ENCODE measurements at places on chromosomes 12 and 14.

DNA sequence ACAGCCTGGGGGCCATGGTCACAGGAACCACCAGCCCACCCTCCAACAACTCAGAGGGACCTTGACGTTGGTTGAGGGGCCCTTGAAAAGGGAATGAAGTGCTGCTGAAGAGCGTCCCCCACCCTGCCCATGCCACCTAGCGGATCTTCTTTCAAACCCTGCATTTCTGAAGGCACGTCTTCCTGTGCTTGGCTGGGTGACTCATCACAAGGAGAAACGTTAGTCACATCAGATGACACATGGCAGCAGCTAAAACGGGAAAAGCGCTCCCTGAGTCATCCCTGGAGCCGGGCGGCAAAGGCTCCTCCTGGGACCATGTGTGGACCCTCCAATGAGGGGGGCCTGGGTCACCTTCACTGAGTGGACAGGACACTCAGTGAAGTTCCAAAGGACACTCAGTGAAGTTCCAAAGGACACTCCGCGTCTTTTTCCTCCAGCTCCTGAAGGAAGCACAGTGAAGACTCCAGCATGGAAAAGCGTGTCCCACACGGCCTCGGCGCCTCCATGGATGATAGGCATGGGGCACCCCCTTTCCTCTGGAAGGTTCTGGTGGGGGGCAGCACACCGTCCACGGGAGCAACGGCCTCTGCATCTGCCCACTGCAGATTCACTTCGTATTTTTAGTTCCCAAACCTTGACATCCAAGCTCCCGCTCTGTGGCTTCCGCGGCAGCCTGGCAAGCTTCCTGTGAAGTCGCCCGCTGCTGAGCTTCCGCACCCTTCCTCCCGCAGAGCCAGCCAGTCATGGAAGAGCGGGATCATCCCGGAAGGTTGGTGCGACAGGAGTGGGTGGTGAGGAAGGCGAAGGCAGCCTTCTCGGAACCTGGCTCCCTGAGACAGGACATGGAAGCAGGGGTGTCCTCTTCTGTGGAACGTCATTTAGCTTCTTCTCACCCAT, 383.4 kb downstream of the VRK1 start:
- no peak for DNase-seq

- DNase-seq = no peak
Observed at GRCh38 chr12:29578070-29578469, 80.6 kb upstream of the OVCH1 start.

DNA sequence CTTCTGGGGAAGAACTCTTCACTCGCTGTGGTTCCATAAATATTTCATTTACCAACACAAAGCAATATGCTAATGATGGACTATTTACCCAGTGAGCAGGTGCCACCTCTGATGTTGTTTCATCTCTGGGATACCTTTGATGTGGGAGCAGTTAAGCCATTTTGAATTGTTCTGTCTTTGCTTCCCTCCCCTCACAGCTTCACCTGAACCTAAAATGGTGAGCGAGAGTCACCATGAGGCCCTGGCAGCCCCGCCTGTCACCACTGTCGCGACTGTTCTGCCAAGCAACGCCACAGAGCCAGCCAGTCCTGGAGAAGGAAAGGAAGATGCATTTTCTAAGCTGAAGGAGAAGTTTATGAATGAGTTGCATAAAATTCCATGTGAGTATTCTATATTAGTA, 352.7 kb downstream of the SYT1 start:
- DNase-seq = no peak

DNA sequence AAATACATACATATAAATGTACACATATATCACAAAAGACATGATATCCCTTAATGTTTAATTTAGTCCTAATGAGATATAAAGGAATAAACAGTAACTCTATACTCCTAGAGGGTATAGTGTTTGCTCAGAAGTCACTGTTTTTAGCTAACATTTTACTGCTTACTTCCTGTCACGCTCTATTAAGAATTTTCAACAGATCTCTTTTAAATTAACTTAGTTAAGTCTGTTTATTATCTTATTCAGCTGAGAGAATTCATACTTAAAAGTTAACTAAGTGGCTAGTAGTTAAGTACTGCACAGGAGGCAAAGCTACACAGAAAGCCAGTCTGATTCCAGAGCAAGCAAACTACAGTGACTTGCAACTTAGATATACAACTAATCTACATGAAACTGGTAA, 39.9 kb downstream of the GXYLT1 start:
- no peak for DNase-seq

GRCh38 chr12:121490401-121491281, 90.2 kb downstream of the KDM2B start:
- DNase-seq = peak; percentile 35

- DNase-seq = no peak
Observed at GRCh38 chr12:47131011-47131410, 51.3 kb upstream of the AMIGO2 start.

DNA sequence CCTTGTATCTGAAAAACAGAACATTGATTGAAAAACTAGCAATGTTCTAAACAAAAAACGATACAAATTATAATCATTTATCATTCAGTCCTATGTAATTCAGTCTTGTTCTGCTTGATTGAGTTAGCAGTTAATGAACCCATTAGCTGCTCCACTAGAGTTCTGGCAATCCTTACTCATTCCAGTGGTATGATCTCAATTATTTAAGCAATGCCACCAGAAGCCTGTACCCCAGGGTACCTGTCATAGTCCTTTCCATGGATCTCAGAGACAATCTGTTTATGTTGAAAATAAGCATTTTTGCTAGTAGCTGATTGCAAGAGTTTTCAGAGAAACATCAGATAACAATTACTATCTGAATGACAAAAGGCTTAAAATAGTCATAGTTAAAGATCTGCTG, 115.9 kb downstream of the UNC79 start:
- DNase-seq = no peak

GRCh38 chr12:1630827-1631591, 2.0 kb downstream of the WNT5B start:
- peak; percentile 75 for DNase-seq

GRCh38 chr14:98512501-98513251, 759.3 kb downstream of the BCL11B start:
- no peak for DNase-seq

GRCh38 chr14:30928462-30928861, 54.1 kb downstream of the COCH start:
- no peak for DNase-seq

GRCh38 chr12:84791444-84791843, 121.2 kb downstream of the SLC6A15 start:
- no peak for DNase-seq

- DNase-seq = no peak
Observed at GRCh38 chr14:105927096-105928060, 401.0 kb downstream of the TMEM121 start.

- DNase-seq = peak; percentile 71
Observed at GRCh38 chr12:6914246-6914946, at the start of gene ENO2. ENO2 (plus strand) TSS chr12:6914580; CDS start chr12:6915833, 1,253 bp downstream.

DNA sequence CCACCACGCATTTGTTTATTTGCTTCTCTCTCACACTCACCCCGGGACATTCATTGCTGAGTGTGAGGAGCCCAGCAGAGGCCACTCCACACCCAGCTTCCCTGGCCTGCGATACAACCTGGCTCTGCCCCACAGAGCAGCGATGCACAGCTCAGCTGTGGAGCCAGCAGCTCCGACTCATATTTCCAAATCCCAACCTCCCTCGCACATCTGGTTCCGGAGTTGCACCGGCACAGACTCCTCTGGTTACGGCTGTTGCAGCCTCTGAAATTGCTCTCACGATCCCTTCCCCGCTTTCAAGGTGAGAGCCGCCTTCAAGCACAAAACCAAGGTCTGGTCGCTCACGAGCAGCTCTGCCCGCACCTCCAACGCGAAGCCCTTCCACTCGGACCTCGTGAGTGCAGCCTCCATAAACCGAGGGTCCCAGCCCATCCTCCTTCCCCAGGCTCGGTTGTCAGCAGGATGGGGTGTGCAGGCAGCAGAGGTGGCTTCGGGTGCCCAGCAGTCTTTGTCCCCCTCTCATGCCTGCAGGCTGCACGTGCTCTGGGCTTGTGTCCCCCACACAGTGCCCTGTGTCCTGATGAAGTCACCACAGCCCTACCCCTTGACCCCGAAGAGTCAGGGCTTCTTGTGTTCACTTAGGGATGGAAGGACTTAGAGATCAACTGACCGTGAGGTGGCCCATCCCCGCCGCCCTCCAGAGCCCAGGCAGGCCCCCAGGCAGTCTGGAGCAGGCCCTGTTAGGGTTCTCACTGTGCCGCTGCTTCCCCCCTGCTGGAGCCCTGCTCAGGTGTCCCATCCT, 184.3 kb downstream of the ADGRD1 start:
- DNase-seq = peak; percentile 29

DNA sequence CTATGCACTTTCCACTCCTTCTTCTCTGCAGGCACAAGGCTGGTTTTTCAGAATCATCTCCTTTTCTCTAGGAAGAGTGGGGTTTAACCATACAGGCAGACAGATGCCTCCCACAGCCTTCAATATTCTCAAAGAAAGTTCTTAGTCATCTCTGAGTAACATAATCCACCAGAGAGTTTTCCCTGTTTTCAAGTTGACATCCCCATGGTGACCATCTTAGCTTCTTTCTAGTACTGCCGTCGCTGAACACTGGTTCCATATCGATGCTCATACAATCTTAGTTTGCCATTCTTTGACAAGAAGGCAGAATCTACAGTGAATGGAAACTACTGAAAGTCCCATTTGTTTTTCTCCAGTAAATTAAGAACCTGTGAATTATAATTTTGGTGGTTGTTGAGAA, 28.6 kb downstream of the TPH2 start:
- no peak for DNase-seq

DNA sequence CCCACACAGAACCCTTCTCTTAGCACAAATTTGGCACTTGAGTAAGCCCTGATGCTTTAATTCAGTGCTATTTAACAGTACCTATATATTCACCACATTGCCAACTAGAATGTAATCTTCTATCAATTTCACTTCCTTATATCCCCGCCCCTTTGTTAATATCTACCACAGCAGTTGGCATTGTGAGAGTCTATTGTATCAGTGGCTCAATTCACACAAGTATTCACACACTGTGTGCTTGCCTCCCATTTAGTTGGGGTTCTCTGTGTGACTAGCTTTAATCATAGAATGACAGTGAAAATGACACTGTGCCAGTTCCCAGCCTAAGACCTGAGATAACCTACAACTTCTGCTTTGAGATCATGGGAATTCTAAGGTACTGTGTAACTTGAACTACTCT, 103.1 kb downstream of the SEC23A start:
- DNase-seq = no peak

- DNase-seq = no peak
Observed at GRCh38 chr14:105817971-105818711, 291.8 kb downstream of the TMEM121 start.

DNA sequence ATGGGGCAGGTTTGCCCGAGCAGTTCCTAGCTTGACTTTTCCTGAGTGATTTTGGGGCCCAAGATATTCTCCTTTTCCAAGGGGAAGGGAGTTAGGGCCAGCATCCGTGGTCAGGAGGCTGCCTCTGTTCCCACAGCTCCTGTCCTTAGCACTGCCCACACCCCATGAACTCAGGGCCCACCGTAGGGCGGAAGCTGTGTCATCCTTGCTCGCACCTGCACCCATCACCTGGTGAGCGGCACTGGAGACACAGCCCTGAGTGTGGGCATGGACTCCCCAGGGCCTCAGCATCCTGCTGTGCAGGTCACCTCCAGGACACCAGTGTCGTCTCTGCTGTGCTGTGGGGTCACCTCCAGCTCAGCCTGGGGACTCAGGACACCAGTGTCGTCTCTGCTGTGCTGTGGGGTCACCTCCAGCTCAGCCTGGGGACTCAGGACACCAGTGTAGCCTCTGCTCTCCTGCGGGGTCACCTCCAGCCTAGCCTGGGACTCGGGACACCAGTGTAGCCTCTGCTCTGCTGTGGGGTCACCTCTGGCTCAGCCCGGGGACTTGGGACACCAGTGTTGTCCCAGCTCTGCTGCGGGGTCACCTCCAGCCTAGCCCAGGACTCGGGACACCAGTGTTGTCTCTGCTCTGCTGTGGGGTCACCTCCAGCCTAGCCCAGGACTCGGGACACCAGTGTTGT, 322.9 kb downstream of the ADGRD1 start:
- no peak for DNase-seq

All from H9 (cell line).